ENCODE measurements at places on chromosomes 2 and 18.

- DNase-seq = no peak
Observed at GRCh38 chr18:77106331-77106730, 26.3 kb downstream of the MBP start.

DNA sequence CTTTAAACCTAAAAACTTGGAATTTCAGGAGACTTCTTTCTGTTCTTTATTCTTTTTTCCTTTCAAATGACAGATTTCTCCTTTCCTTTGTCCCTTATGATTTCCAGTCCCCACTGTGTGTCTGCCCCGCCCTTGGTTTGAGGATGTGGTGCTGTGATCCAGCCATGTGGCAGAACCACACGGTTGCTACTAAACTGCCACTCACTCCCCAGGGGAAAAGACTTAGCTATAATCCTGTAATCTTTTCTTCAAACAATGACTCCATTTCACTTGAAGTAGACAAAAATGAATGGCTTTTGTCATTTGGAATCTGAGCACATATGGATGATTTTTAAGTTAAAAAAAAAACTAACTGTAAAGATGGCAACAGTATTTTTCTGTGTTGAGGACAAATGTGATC, 76.2 kb upstream of the STAM2 start:
- no peak for DNase-seq

- DNase-seq = no peak
Observed at GRCh38 chr18:48723016-48723415, 184.2 kb downstream of the CTIF start.

GRCh38 chr18:67232991-67233390, 283.5 kb downstream of the DSEL start:
- DNase-seq = no peak

- DNase-seq = no peak
Observed at GRCh38 chr2:65300134-65300760, 72.6 kb downstream of the ACTR2 start.

- no peak for DNase-seq
Observed at GRCh38 chr2:205464681-205465080, 217.6 kb upstream of the NRP2 start.

DNA sequence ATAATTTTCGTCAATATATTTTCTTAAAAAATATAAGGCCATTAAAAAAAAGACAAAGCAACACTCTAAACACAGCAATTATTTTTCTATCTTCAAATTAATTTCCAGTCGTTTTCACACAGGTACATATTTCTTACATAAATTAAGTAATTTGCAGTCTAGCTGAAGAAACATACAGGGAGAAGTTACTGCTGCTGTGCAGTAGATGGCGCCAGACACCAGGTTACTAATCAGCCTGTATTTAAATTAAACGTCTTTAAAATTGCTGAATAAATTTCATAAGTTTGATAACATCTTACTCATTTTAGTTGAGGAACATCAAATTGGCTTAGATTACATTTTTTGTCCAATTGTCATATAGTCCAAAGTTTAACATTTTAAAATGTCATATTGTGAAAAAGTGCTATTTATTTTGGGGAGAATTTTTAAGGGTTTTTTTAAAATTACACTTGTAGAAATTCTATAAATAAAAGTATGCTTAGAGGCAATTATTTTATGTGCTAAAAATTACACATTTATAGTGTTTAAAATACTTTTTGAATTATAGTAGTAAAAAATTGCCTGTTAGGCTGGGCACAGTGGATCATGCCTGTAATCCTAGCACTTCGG, 88.4 kb downstream of the PMAIP1 start:
- peak; percentile 45 for DNase-seq

DNA sequence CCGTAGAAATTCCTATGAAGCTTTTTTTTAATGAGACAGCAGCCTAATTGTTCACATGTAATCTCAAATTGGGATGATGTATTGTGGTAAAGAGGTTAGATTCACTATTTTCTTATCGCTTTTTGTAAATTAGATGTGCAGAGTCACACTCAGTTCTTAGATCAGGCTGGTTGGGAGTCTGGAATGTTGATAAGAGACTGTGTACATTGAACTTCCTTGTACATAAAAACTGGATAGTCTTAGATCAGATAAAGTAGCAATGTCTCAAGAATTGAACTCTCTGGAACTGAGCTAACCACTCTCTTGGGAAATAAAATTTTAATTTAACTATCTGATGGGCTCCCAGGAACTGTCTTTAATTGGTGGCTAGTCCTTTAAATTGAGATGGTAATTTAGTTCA, 108.1 kb upstream of the MSTN start:
- DNase-seq = no peak

DNA sequence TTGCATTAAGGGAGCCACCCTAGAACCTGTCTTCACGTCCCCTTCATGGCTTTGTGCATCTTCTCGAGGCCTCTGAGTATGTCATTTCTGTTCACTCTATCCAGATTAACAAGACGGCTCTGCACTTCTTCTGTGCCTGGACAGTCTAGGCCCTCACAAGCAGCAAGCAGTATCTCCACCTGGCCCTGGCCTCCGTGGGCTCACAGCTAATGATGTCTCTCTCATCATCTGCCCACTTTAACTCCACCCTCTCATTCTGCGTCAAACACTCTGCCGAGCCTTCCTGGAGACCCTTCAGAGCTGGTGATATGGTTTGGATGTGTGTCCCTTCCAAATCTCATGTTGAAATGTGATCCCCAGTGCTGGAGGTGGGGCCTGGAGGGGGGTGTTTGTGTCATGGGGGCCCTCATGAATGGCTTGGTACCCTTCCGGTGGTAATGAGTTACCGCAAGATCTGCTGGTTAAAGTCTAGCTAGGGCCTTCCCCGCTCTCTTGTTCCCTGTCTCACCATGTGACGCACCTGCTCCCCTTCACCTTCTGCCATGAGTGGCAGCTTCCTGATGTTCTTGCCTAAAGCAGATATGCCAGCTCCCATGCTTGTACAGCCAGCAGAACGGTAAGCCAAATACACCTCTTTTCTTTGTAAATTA, 132.5 kb upstream of the ID2 start:
- no peak for DNase-seq

DNA sequence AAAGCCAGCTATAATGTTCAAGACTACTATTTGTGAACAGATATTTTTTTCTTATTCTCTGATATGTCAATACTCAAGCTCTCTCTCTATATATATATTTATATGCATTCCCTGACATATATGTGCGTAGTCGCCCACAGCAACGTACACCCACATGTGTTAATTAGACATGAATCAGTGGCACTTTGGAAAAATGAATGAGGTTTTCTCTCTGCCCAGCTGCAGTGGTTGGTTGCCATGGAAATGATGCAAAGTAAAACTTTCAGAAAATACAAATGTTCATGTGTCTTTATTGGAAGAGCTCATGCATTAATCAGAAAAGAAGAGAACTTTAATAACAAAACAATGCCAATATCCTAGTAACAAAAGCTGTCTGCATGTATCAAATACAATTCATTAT, 34.7 kb downstream of the UNC80 start:
- DNase-seq = no peak

DNA sequence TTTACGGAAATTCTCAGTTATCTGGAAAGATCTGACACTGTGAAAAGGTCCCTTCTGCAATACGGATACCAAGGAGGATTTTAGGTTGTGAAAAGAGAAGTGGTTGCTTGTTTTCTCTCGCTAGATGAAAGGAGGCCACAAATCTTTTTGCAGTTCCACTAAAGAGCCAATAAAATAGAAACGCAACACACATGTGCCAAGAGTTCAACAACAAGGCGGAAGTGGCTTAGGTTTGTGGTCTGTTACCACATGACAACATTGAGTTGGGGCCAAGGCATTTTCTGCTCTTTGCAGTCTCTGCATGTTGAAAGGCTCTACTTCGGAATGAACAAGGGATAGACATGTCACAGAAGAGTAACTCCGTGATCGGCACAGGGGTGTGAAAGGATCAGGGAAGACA, 115.7 kb upstream of the OSR1 start:
- DNase-seq = peak; percentile 7

DNA sequence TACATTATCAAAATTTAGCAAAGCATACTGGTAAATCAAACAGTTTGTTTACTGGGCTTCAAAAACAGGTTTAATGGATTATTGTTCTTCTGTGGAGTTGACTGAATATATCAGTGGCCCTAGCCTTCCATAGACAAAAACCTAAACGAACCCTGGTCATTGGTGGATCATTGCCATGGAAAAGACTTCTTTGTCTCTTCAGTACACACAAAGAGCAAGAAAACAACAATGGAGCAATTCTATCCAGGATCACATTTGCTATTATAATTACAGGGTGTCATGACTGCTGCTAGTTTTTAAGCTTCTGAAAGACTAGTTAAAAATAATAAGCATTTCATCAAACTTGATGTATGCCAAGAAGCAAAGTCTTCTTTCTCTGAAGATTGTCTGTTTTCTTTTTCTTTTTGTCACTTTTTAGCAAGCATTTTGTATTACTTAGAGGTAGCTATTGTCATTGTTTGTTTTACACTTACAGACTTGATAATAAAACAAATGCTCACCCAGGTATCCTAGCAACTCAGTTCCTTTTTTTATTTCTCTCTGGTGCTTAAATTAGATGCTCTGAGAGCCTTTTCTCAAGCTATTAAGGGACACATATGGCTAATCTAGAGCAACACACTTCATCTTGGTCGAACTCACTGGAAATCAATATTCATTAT, 1228.7 kb upstream of the DDX18 start:
- no peak for DNase-seq

GRCh38 chr18:40152859-40153258, 1802.2 kb upstream of the PIK3C3 start:
- no peak for DNase-seq

- DNase-seq = no peak
Observed at GRCh38 chr2:208595386-208596275, 189.0 kb downstream of the PTH2R start.

DNA sequence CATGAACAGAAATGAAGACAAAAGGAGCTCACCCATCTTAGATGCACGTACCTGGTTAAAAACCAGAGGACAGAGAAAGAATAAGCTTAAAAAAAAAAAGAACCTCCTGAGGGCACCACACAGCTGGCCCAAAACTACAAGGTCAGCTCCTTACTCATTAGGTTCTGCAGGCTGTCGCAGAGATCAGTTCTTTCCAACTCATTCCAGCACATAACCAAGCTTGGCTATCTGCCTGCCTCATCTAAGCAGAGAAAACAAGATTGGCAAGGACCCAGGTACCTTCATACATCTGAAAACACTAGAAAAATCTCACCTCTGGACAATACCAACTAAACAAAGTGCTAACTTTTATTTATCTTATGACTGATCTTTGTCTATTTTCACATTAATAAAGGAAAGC, 89.9 kb downstream of the NOL10 start:
- DNase-seq = no peak

DNA sequence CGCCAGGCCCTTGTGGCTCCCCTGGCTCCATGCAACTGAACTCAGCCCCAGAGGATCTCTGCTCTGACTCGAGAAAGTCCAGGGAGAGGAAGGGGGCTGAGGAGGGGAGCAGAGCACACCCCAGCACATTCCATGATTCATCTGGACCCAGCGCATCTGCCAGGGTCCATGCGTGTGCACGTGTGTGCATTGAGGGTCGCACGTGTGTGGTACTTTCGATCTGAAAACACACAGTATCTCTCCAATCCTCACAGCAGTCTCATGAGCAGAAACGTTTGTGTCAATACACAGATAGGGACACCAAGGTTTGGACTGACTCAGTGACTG, 146.4 kb upstream of the ID2 start:
- no peak for DNase-seq

DNA sequence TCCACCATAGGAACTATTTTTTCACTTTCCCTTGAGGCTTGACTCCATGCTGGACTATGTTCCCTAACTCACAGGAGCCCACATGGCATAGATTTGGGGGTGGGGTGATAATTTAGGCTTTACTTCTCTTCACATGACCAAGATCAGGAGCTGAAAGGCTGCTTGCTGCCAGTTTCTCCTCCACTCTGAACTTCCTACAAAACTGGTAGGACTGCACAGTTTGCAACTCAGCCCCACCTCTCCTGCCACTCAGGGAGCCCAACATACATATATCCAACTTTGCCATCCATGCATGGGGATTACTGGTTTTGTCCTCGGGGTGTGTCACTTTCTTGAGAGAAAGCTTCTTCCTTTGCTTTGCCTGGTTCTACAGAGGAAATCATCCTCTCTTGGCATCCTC, 14.2 kb downstream of the INO80D start:
- DNase-seq = no peak

DNA sequence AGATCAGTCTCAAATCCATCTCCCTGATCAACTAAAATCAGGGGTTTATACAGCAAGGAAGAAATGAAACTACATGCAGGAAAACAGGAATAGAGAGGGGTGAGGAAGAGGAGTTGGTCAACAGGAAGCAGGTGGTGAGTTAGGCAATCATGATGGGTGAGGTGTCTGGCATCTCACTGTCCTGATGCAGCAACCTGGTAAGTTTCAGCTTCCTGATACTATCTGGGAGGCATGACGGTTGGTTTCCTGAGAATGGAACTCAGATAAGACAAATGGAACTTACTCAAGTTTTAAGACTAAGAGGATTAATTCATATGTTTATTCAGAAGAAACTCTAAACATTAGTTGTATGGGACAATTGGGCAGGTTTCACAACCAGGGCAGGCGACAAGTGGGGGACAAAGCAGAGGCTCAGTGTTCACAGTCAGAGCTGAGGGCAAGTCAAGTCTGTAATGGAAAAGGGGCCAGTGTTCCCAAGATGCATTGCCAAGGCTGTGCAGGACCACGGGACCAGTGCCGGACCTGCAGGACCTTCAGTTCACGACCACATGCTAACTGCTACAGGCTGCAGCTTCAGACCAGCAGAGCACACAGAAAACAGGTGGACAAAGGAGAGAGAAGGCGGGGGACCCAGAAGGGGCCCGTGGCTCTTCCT, 17.7 kb upstream of the GALM start:
- DNase-seq = no peak

- no peak for DNase-seq
Observed at GRCh38 chr2:10775021-10775780, 37.4 kb downstream of the PDIA6 start.

DNA sequence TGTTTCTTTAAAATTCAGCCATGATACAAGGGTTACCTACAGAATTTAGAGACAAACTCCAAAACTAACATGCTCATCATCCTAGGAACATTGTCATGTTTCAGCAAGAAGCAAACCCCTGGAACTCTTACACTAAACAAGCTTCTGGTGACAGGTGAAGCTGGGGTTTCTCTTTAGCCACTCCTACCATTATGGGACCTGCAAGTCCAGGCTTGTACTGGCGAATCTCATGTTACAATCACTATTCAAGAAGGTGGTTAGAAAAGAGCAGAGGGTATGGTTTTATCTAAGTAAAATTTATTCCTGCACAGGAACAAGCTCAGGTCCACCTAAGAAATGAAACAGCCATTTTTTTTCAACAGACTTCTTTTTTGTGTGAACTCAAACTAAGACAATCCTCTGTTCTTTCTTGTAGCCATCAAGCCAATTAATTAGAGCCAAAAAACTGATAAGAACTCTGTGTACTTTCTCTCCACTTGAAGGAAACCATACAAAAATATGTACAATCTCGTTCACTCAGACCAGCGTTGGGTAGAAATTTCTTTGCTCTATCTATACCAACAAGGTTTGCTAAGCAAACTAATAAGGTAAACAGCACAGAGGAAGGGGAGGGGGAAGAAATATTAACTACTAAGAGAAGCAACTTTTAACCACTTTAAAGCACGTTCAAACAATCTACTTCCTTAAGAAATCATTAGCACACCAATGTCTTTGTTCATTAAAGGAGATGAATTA, 63.3 kb upstream of the NEDD4L start:
- no peak for DNase-seq

- no peak for DNase-seq
Observed at GRCh38 chr2:10034333-10035052, 8.9 kb upstream of the KLF11 start.
